ENCODE measurements at places on chromosomes 1 and 21.

GRCh38 chr21:32468681-32469111, 56.2 kb downstream of the EVA1C start:
- DNase-seq, result no peak
- H3K27me3 ChIP-seq, result no peaks in the 10 kb centered on the region
- no peak overlapping the region for H3K4me3 ChIP-seq
- H3K4me1 ChIP-seq, result peaks cover 11% of the 10 kb centered on the region
- H3K36me3 ChIP-seq, result no peaks in the 10 kb centered on the region

DNA sequence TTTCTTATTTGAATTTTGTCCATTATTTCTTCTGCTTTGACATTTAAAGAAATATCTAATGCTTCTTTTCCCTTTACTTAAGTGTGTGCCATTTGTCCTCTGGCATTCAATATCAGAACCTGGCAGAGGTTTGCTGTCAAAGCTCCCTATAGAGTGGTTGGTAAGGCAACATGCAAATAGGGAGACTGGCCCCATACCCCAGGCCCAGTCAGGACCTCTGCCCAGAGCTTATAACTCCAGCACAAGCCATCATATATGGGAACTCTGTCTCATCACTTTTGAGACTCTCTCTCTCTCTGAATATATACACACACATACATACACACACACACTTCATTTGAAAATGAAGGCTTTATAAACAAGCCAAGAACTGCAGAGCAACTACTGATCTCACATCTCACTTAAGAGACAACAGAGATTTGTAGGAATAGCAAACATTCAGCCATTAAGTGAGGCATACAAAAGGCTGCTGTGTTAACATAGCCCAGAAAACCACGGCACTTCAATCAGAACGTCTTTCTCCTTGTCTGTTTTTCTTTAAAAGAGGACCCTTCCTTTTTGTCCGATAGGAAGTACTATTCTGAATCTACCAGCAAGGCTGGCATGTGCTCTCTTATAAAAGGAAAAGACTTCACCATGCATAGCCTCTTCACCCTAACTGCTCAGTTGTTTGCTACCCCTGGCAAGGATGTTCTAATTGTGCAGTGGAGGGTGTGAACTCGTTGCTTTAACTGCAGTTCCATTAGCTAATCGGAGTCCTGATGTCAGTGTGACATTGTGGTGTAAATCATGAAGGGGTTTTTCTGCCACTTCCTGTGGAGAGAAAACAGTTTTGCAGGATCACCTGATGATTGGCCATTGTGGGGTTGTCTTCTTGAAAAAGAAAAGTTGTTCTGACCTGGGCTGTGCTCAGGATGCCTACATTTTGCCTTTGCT, 101.7 kb downstream of the NR5A2 start:
- H3K4me1 ChIP-seq, result no peaks in the 10 kb centered on the region
- no peak overlapping the region for H3K4me3 ChIP-seq
- no peaks in the 10 kb centered on the region for H3K36me3 ChIP-seq
- no peak overlapping the region for H3K27ac ChIP-seq
- no peaks in the 10 kb centered on the region for H3K27me3 ChIP-seq
- no peak for DNase-seq

DNA sequence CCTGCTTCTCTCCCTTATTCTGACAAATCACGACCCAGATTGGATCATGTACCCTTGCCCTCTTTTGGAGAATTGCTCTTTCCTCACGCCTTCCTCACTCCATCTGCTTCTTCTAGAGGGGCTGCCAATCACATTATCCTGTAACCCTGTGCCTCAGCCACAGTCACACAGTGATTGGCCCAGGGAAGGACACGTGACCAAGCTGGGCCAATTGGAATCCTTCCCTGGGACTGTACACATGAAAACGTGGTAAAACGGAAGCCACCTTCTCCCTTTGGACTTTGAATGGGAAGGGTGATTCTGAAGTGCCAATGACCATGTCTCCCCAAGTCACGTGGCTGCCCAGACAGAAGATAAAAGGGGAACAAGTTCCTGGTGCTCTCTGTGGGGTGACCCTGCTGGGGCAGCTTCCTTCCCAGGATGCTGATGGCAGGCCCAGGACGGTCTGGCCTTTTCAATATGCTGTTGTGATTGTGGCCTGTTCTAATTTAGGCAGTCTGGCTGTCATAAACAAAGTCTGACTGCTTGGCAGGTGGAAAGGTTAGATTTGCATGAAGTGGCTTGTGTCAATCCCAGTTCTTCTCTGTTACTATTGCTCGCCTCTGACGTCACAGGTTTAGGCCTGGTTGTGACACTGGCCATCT, 92.9 kb downstream of the UBIAD1 start:
- DNase-seq, result no peak
- H3K27ac ChIP-seq, result no peak overlapping the region
- no peaks in the 10 kb centered on the region for H3K4me1 ChIP-seq
- no peak overlapping the region for H3K4me3 ChIP-seq

- no peaks in the 10 kb centered on the region for H3K36me3 ChIP-seq
- no peak overlapping the region for H3K4me3 ChIP-seq
- H3K27me3 ChIP-seq, result no peaks in the 10 kb centered on the region
- no peaks in the 10 kb centered on the region for H3K4me1 ChIP-seq
Observed at GRCh38 chr1:43509007-43509739, 21.5 kb upstream of the PTPRF start.

DNA sequence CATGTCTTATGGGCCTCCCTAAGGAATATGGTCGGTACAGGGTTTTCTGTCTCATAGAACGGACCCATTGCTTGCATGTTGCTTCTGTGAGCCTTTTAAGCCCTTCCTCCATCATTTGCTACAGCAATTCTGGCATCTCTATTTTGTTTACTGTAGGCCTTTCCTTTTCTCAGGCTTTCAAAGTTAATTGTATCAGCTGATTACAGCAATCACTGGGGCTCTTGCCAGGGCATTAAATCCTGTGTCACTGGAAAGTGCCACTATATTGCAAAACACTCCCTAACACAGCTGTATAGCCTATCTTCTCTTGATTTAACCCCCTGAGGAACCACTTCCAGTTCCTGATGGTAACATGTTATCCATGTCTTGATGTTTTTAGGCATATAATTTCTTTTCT, 156.5 kb downstream of the PDE4B start:
- no peaks in the 10 kb centered on the region for H3K4me1 ChIP-seq
- no peak overlapping the region for H3K4me3 ChIP-seq
- H3K27ac ChIP-seq, result no peak overlapping the region

GRCh38 chr21:25822981-25823380, 88.2 kb downstream of the GABPA start:
- H3K36me3 ChIP-seq, result no peaks in the 10 kb centered on the region
- DNase-seq, result no peak
- H3K4me1 ChIP-seq, result no peaks in the 10 kb centered on the region
- no peak overlapping the region for H3K27ac ChIP-seq
- H3K4me3 ChIP-seq, result no peak overlapping the region

- H3K36me3 ChIP-seq, result no peaks in the 10 kb centered on the region
- no peak for DNase-seq
- H3K4me1 ChIP-seq, result no peaks in the 10 kb centered on the region
- no peaks in the 10 kb centered on the region for H3K27me3 ChIP-seq
- H3K27ac ChIP-seq, result peak overlapping the region; percentile 56
Observed at GRCh38 chr1:240575981-240576662, 35.8 kb downstream of the GREM2 start.

- no peaks in the 10 kb centered on the region for H3K36me3 ChIP-seq
- H3K27ac ChIP-seq, result no peak overlapping the region
- no peak for DNase-seq
- H3K4me1 ChIP-seq, result no peaks in the 10 kb centered on the region
- H3K4me3 ChIP-seq, result no peak overlapping the region
Observed at GRCh38 chr1:53539711-53540603, 80.8 kb downstream of the DMRTB1 start.

DNA sequence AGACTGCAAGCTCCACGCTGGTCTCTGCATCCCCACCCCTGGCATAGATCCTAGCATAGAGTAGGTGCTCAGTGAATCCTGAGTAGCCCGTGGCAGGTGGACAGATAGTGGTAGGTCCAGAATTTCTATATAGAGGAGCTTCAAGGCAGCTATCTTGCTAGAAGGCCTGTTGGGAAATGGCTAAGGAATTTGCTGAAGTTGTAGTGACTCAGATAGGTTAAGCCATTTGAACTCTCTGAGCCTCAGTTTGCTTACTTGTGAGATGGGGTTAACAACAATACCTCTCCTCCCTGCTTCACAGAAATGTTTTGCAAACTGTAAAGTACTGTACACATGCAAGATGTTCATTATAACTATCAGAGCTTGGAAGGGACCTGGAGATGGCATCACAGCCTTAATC, 23.4 kb upstream of the EPHB2 start:
- H3K27ac ChIP-seq, result no peak overlapping the region
- H3K4me1 ChIP-seq, result no peaks in the 10 kb centered on the region
- H3K27me3 ChIP-seq, result no peaks in the 10 kb centered on the region
- no peak overlapping the region for H3K4me3 ChIP-seq
- no peaks in the 10 kb centered on the region for H3K36me3 ChIP-seq

GRCh38 chr1:212368073-212368484, 46.6 kb downstream of the PACC1 start:
- H3K27ac ChIP-seq, result no peak overlapping the region
- no peaks in the 10 kb centered on the region for H3K27me3 ChIP-seq
- no peak for DNase-seq
- no peaks in the 10 kb centered on the region for H3K4me1 ChIP-seq
- H3K36me3 ChIP-seq, result no peaks in the 10 kb centered on the region

GRCh38 chr1:32741413-32742198, 39.0 kb upstream of the SYNC start:
- no peak for DNase-seq
- H3K36me3 ChIP-seq, result no peaks in the 10 kb centered on the region
- peak overlapping the region; percentile 99 for H3K27ac ChIP-seq
- no peaks in the 10 kb centered on the region for H3K27me3 ChIP-seq
- peak overlapping the region; percentile 93 for H3K4me3 ChIP-seq
- H3K4me1 ChIP-seq, result peaks cover 11% of the 10 kb centered on the region

- H3K4me1 ChIP-seq, result no peaks in the 10 kb centered on the region
- H3K27me3 ChIP-seq, result no peaks in the 10 kb centered on the region
- peak overlapping the region; percentile 95 for H3K27ac ChIP-seq
- no peaks in the 10 kb centered on the region for H3K36me3 ChIP-seq
Observed at GRCh38 chr1:114510274-114511031, 550 bp downstream of the TRIM33 start.

- H3K27ac ChIP-seq, result no peak overlapping the region
- no peaks in the 10 kb centered on the region for H3K4me1 ChIP-seq
- no peaks in the 10 kb centered on the region for H3K27me3 ChIP-seq
- H3K4me3 ChIP-seq, result no peak overlapping the region
Observed at GRCh38 chr1:243489681-243490546, 234.1 kb downstream of the SDCCAG8 start.

DNA sequence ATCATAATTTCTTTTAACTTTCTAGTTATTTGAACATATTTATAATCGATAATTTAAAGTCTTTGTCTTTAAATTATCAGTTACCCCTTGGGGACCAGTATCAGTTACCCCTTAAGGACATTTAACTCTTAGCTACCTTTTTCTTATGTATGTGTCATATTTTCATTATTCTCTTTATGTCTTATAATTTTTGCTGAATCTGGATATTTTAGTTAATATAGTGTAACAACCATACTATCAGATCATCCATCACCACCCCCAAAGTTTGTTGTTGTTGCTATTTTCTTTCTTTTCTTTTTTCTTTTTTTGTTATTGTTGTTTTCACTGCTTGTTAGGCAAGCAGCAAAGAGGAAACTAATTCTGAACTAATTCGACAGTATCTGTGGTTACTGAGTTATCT, 57.0 kb upstream of the TNFSF18 start:
- no peak for DNase-seq
- H3K4me3 ChIP-seq, result no peak overlapping the region
- H3K4me1 ChIP-seq, result no peaks in the 10 kb centered on the region
- H3K27me3 ChIP-seq, result no peaks in the 10 kb centered on the region
- H3K36me3 ChIP-seq, result no peaks in the 10 kb centered on the region

- H3K36me3 ChIP-seq, result no peaks in the 10 kb centered on the region
- H3K4me1 ChIP-seq, result no peaks in the 10 kb centered on the region
- no peak for DNase-seq
- H3K27ac ChIP-seq, result no peak overlapping the region
- no peak overlapping the region for H3K4me3 ChIP-seq
Observed at GRCh38 chr1:87766737-87767136, 438.1 kb downstream of the LMO4 start.

- no peak for DNase-seq
- H3K4me3 ChIP-seq, result no peak overlapping the region
- H3K27me3 ChIP-seq, result no peaks in the 10 kb centered on the region
- no peak overlapping the region for H3K27ac ChIP-seq
- no peaks in the 10 kb centered on the region for H3K36me3 ChIP-seq
- H3K4me1 ChIP-seq, result no peaks in the 10 kb centered on the region
Observed at GRCh38 chr1:28343405-28343804, 14.6 kb downstream of the MED18 start.

DNA sequence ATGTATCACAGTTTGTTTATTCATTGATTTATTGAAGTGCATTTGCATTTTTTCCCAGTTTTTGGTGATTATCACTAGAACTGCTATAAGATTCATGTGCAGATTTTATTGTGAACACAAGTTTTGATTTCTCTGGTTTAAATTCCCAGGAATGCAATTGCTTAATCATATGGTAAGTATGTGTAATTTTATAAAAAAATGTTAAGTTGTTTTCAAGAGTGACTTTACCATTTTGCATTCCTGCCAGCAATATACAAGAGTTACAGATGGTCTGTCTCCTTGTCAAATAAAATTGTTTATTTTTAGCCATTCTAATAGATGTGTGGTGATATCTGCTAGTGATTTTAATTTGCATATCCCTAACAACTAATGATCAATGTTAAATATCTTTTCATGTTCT, 127.3 kb upstream of the APP start:
- DNase-seq, result no peak
- H3K27me3 ChIP-seq, result no peaks in the 10 kb centered on the region
- no peaks in the 10 kb centered on the region for H3K36me3 ChIP-seq

- no peaks in the 10 kb centered on the region for H3K27me3 ChIP-seq
- H3K4me3 ChIP-seq, result no peak overlapping the region
- no peaks in the 10 kb centered on the region for H3K36me3 ChIP-seq
- H3K27ac ChIP-seq, result no peak overlapping the region
- H3K4me1 ChIP-seq, result peaks cover 10% of the 10 kb centered on the region
- no peak for DNase-seq
Observed at GRCh38 chr1:11780380-11781147, 18.6 kb downstream of the C1orf167 start.

DNA sequence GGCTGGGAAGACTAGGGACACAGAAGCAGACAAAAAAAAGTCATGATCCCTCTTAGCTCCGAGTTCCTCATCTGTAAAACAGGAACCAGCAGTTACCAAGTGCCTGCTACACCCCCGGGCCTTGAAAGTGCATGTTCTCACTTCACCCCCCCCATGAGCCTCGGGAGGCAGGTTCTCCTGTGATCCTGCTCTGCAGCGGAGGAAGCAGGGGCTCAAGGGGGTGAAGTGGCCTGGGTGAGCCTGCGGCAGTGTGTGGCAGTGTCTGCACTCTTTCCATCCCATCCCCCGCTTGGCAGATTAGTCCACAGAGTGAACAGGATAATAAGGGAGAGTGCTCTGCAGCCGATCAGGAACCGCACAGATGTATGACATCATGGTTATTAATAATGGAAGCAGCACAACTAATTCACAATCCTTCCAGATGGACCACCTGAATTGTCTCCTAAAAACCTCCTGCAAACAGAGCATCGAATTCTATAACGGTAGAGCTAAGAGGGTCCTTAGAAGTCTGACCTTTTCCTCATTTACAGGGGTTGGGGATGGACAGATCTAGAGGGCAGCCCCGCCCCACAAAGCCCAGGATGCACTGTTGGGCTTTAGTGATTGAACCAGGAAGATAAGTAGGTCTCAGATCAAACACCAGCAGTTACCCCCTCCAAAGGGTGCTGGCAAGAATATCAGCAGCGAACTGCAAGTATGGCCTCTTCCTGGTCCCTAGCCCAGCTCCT, 174.1 kb upstream of the EDN2 start:
- H3K27me3 ChIP-seq, result no peaks in the 10 kb centered on the region
- no peaks in the 10 kb centered on the region for H3K36me3 ChIP-seq
- H3K4me1 ChIP-seq, result peaks cover 4% of the 10 kb centered on the region
- H3K4me3 ChIP-seq, result no peak overlapping the region

Data from breast epithelium (tissue), 4 donors.